ENCODE measurements at places on chromosomes 2 and 18.

DNA sequence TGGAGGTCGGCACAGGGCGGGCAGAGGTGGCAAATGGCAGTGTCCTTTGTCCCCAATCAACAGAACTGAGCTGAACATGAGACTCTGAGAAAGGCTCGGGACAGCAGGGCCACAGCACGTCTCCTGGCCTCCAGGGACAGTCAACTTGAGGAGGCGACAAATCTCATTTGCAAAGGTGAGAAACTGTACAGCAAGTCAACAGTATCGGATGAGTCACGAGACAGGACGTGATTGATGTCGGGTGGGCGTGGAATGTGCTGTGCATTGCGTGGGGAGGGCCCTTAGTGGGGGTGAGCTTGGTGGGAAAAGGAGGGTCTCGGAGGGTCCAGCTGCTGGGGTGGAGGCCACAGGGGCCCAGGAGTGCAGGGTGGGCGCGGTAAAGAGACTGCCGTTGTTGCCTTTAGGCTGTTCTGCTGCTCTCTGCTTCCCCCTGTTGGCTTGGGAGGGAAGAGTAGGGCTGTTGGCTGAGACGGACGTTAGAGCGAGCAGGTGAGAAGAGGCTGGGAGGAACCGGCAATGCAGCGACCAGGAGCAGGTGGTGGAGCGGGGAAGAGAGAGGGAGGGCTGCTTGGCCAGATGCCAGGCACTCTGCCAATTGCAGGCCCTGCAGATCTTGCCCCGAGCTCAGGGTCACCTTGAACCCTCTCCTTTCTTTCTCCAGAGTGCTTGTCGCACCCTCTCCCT is 164.3 kb downstream of the BCL2 start:
- no peak overlapping the region for H3K4me3 ChIP-seq
- no peak for DNase-seq
- no peak overlapping the region for H3K27ac ChIP-seq
- no peaks in the 10 kb centered on the region for H3K27me3 ChIP-seq

DNA sequence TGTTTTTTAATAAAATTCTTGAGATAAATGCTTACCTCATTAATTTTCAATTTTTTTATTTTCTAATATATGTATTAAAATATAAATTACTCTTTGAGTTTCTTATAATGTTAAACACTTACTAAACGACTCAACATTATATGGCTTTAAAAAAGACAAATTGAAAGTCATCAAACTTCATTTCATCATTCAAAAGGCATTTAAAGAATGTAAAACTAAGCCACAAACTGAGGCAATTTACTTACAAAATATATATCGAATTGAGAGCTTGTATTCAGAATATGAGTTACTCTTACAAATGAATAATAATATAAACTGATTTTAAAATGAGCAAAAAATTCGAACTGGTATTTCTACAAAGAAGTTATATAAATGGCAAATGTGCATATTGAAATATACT is 1262.2 kb upstream of the PIK3C3 start:
- H3K36me3 ChIP-seq, result no peaks in the 10 kb centered on the region
- H3K27ac ChIP-seq, result no peak overlapping the region
- H3K4me1 ChIP-seq, result no peaks in the 10 kb centered on the region

DNA sequence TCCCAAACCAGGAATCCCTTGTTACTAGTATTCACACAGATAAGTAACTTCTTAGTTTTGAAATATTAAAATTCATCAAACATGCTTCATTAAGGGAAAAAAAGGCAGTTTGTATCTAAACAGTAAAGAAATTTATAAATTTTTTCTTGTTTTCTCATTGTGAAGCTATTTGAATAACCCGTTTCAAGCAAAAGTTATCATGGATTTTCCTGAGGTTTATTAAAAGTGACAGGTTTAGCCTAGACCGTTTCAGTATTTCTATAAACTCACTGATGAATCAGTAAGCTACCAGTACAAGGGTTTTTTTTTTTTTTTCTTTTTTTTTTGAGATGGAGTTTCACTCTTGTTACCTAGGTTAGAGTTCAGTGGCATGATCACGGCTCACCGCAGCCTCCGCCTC is 20.0 kb downstream of the ZNF532 start:
- peaks cover 30% of the 10 kb centered on the region for H3K4me1 ChIP-seq
- no peaks in the 10 kb centered on the region for H3K27me3 ChIP-seq
- no peaks in the 10 kb centered on the region for H3K36me3 ChIP-seq
- H3K4me3 ChIP-seq, result no peak overlapping the region
- no peak overlapping the region for H3K27ac ChIP-seq

- no peak for DNase-seq
- H3K27me3 ChIP-seq, result no peaks in the 10 kb centered on the region
- H3K36me3 ChIP-seq, result no peaks in the 10 kb centered on the region
- no peak overlapping the region for H3K4me3 ChIP-seq
Observed at GRCh38 chr2:108640731-108641130, 78.6 kb upstream of the RANBP2 start.

- H3K4me1 ChIP-seq, result no peaks in the 10 kb centered on the region
- H3K36me3 ChIP-seq, result no peaks in the 10 kb centered on the region
- no peak for DNase-seq
- no peak overlapping the region for H3K4me3 ChIP-seq
- H3K27me3 ChIP-seq, result no peaks in the 10 kb centered on the region
Observed at GRCh38 chr2:107627164-107627563, 199.5 kb upstream of the RGPD4 start.

DNA sequence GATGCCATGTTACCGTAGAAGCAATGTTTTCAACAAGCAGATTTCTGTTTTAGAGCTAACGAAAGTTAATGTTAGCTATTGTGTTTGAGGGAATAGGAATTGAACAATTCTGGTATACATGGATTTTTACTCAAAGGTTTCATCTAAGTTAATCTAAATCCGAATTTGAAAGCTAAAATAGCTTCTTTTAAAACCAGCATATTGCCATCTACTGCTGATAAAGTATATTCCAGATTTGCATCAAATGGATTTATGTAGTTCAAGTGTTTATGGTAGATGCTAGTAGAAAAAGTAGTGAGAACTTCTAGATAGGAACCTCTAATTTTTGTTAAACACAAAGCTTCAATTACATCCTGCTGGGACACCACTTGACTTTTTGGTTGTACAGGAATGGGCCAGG is 1569.5 kb upstream of the NXPH2 start:
- H3K27me3 ChIP-seq, result no peaks in the 10 kb centered on the region
- H3K36me3 ChIP-seq, result no peaks in the 10 kb centered on the region
- no peak for DNase-seq

- no peak overlapping the region for H3K4me3 ChIP-seq
- no peaks in the 10 kb centered on the region for H3K4me1 ChIP-seq
- no peak overlapping the region for H3K27ac ChIP-seq
- no peaks in the 10 kb centered on the region for H3K27me3 ChIP-seq
- no peak for DNase-seq
Observed at GRCh38 chr18:76604935-76605240, 109.8 kb upstream of the ZNF516 start.

- H3K4me3 ChIP-seq, result no peak overlapping the region
- H3K4me1 ChIP-seq, result no peaks in the 10 kb centered on the region
- H3K27me3 ChIP-seq, result no peaks in the 10 kb centered on the region
- H3K36me3 ChIP-seq, result no peaks in the 10 kb centered on the region
Observed at GRCh38 chr2:162487816-162488215, 143.9 kb downstream of the GCA start.

DNA sequence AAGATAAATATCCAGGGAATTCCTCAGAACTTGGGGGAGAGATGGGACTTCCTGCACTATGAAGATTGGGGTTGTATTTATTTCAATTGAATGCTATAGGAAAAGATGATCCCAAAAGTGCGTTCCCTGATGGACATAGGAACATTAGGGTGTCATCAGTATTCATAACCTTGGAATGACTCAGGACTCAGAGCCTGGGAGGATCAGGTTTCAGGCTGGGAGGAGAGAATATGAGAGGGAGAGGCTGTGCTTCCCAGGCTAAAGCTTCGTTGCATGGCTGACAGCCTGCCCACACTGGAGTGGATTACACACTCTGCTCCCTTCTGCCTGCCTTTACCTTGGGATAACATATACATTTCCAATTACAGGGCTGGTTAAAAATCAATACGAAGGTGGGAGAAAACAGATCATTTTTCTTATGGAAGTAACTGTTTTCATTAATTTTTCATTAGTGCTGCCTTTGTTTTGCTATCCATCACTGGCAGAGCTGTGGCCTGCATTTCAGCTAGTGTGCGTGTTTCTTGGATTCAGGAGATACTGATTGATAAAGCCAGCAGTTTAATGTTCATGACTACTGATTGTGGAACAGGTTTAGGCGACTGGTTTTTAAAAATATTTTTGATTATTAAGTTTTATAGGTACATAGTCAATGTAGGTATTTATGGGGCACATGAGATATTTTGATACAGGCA is 118.7 kb downstream of the KCTD1 start:
- no peak for DNase-seq
- H3K27ac ChIP-seq, result no peak overlapping the region
- no peaks in the 10 kb centered on the region for H3K36me3 ChIP-seq
- H3K4me3 ChIP-seq, result no peak overlapping the region
- no peaks in the 10 kb centered on the region for H3K4me1 ChIP-seq

- H3K27ac ChIP-seq, result no peak overlapping the region
- H3K36me3 ChIP-seq, result no peaks in the 10 kb centered on the region
- no peak for DNase-seq
- H3K27me3 ChIP-seq, result no peaks in the 10 kb centered on the region
- H3K4me3 ChIP-seq, result no peak overlapping the region
- H3K4me1 ChIP-seq, result no peaks in the 10 kb centered on the region
Observed at GRCh38 chr2:28545590-28546200, 49.8 kb downstream of the PLB1 start.

DNA sequence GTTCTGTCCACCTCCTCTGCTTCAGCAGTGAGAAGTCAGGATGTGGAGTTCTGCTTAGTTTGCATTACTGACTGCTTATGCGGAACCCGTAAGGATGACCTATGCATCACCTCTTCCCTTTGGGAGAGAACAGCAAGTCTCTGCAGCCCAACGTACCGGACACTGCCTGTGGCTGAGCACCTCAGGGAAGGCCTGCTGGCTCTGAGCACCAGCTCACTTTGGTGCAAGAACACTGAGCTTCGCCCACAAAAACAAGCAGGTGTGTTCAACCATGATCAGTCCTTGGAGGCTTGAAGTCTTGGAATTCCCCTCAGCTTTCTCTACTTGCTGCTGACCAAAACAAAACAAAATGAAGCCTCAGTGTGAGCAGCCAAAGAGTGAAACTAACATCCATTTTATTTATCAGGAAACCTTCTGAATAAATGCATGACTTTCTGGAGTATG is 52.7 kb upstream of the NCK2 start:
- no peaks in the 10 kb centered on the region for H3K36me3 ChIP-seq
- no peaks in the 10 kb centered on the region for H3K27me3 ChIP-seq
- no peak overlapping the region for H3K4me3 ChIP-seq
- no peak overlapping the region for H3K27ac ChIP-seq
- no peaks in the 10 kb centered on the region for H3K4me1 ChIP-seq

GRCh38 chr2:157244691-157245090 is 12.8 kb upstream of the GALNT5 start:
- H3K27ac ChIP-seq, result no peak overlapping the region
- no peaks in the 10 kb centered on the region for H3K27me3 ChIP-seq
- H3K4me3 ChIP-seq, result no peak overlapping the region

GRCh38 chr2:9556121-9556743 is 602 bp upstream of the ADAM17 start:
- peak overlapping the region; percentile 79 for H3K4me3 ChIP-seq
- no peaks in the 10 kb centered on the region for H3K27me3 ChIP-seq
- peaks cover 3% of the 10 kb centered on the region for H3K4me1 ChIP-seq
- H3K27ac ChIP-seq, result peak overlapping the region; percentile 99
- H3K36me3 ChIP-seq, result no peaks in the 10 kb centered on the region
- DNase-seq, result no peak

DNA sequence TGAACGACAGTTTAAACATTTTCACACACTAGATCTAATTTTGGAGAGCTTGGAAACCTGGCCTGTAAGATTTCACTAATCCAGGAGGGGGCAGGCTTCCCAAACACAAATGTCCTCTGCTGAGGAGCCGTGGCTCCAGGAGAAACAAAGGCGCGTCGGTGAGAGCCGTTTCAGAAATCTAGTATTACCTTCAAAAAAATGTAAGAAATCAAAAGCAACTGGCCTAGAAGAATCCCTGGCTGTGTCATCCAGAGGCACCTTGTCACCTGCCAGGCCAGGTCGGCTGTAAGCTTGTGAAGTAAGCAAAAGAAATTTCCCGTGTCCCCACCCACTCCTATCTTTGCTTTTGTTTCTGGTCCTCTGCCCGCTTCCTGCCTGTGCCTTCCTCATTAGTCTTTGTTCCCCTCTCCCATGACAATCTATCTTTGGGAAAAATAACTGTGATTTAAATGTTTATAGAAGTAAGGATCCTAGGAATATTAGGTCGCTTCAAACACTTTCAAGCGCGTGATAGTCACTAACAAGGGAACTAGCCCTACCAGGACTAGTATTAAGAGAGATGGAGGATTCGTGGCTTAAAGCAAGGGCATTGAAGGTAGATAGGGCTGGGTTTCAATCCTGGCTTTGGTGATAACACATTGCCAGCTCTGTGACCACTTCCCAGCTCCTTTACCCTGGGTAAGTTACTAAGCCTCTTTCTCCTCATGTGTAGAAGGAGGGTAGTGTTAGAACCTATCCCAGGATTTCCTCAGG is 99.5 kb upstream of the STK39 start:
- H3K36me3 ChIP-seq, result no peaks in the 10 kb centered on the region
- no peaks in the 10 kb centered on the region for H3K4me1 ChIP-seq
- H3K4me3 ChIP-seq, result peak overlapping the region; percentile 22
- H3K27ac ChIP-seq, result no peak overlapping the region
- no peaks in the 10 kb centered on the region for H3K27me3 ChIP-seq

GRCh38 chr2:65361623-65362022 is 70.8 kb downstream of the SPRED2 start:
- H3K27ac ChIP-seq, result no peak overlapping the region
- no peaks in the 10 kb centered on the region for H3K27me3 ChIP-seq
- H3K36me3 ChIP-seq, result no peaks in the 10 kb centered on the region

DNA sequence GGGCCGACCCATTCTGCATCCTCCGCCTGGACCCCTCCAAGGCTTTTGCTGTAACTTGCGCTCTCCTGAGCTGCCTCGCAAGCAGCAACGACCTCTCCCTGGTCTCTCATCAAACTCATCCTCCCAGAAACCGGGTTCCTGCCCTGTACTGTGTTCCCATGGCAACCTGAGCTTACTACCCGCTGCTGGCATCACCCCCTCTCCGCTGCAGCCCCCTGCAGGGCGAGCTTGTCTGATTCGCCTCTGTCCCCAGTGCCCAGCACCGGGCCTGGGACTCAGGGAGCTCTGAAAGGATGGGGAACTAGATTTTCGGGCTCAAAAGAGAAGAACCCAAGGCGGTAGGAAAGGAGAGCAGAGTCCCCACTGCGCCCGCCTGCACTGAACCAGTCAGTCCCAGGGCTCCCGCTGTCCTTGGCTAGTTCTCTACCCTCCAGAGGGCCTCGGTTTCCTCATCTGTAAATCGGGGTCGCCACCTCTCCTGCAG is 463 bp downstream of the HS1BP3 start:
- H3K4me3 ChIP-seq, result peak overlapping the region; percentile 80
- peaks cover 32% of the 10 kb centered on the region for H3K4me1 ChIP-seq
- DNase-seq, result no peak
- H3K36me3 ChIP-seq, result no peaks in the 10 kb centered on the region
- H3K27ac ChIP-seq, result peak overlapping the region; percentile 96
- no peaks in the 10 kb centered on the region for H3K27me3 ChIP-seq

- H3K27me3 ChIP-seq, result no peaks in the 10 kb centered on the region
- DNase-seq, result no peak
- peaks cover 63% of the 10 kb centered on the region for H3K4me1 ChIP-seq
- no peaks in the 10 kb centered on the region for H3K36me3 ChIP-seq
- no peak overlapping the region for H3K4me3 ChIP-seq
Observed at GRCh38 chr2:105800036-105800713, 55.5 kb downstream of the NCK2 start.

Data from tibial nerve (tissue), 4 donors.